T-cell (primary cell): ENCODE measurements at places on chromosomes 5 and 9. TPM values are rescaled to one million over a fixed set of nuclear protein-coding genes. Genes with fewer than 3 reads are reported as not detected.

- no peak overlapping the region for H3K27ac ChIP-seq
- no peaks in the 10 kb centered on the region for H3K27me3 ChIP-seq
- DNase-seq, result no peak
- no peak overlapping the region for H3K4me3 ChIP-seq
Observed at GRCh38 chr5:125367702-125368101, 621.3 kb upstream of the ZNF608 start.

DNA sequence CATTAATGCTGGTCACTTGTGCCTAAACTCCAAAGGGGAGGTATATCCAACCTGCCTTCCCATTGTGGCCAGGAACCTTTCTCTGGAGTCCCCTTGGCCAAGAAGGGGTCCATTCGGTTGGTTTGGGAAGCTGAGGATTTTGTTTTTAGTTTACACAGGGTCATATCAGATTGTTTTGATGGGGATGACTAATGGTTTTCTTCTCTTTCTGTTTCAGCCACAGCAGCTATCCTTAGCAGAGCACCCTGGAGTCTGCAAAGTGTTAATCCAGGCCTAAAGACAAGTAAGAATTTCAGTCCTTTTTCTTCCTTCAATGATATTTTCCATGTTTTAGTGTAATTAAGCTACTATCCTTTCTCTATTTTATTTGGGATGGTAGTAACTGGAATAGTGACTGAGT, 127.8 kb upstream of the CCDC152 start:
- peaks cover 7% of the 10 kb centered on the region for H3K27me3 ChIP-seq
- no peak overlapping the region for H3K27ac ChIP-seq
- H3K4me1 ChIP-seq, result no peaks in the 10 kb centered on the region
- no peak for DNase-seq
- H3K36me3 ChIP-seq, result no peaks in the 10 kb centered on the region

DNA sequence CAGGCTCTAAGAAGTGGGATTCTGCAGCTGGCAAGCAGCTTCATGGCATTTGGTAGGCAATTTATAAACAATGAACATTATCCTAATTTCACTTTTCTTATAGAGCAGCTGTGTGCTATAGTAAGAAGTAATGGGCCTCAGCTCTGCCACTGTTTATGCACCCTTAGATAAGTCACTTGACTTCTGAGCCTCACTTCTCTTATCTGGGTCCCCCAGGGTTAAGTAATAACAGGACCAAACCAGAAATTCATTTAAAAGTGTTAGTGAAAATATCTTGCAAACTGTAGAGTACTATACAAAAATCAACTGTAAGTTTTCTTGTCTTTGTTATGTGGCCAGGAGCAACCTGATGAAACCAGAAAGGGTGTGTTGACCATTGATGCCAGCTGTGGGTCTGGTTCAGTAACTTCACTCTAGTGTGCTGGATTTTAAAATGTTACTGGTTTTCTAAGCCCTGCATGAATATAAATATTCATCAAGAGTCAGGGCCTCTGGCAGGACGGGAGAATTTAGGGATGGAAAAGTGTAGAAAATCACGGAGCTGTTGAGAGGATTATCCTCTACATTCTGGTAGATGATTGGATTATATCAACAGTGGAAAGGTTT, 24.2 kb downstream of the TNFAIP8 start:
- no peak for DNase-seq
- no peak overlapping the region for H3K4me3 ChIP-seq
- H3K36me3 ChIP-seq, result no peaks in the 10 kb centered on the region
- H3K4me1 ChIP-seq, result peaks cover 32% of the 10 kb centered on the region

GRCh38 chr5:169216866-169217265, 84.1 kb downstream of the SLIT3 start:
- no peak overlapping the region for H3K27ac ChIP-seq
- no peaks in the 10 kb centered on the region for H3K4me1 ChIP-seq
- peaks cover 5% of the 10 kb centered on the region for H3K27me3 ChIP-seq
- H3K36me3 ChIP-seq, result no peaks in the 10 kb centered on the region
- H3K4me3 ChIP-seq, result no peak overlapping the region

GRCh38 chr5:142233083-142234032, 91.5 kb downstream of the SPRY4 start:
- H3K27me3 ChIP-seq, result no peaks in the 10 kb centered on the region
- H3K36me3 ChIP-seq, result no peaks in the 10 kb centered on the region
- DNase-seq, result no peak
- no peak overlapping the region for H3K4me3 ChIP-seq

DNA sequence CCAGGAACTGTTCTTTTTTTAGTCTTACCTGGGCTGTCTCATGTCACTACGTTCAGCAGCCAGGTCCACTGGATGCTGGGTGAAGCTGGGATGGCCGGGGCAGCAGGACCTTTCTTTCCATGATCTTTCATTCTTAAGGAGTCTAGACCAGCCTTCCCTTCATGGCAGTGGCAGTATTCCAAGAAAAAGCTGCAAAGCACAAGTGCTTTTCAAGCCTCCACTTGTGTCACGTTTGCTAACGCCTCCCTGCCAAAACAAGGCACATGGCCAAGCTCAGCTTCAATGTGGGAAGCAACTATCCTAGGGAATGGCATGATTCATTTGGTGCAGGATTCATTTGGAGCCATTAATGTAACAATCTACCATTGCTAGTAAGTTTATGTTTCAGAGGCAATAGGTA, 94.8 kb downstream of the RCL1 start:
- DNase-seq, result no peak
- no peaks in the 10 kb centered on the region for H3K36me3 ChIP-seq
- H3K27ac ChIP-seq, result no peak overlapping the region
- no peaks in the 10 kb centered on the region for H3K27me3 ChIP-seq

DNA sequence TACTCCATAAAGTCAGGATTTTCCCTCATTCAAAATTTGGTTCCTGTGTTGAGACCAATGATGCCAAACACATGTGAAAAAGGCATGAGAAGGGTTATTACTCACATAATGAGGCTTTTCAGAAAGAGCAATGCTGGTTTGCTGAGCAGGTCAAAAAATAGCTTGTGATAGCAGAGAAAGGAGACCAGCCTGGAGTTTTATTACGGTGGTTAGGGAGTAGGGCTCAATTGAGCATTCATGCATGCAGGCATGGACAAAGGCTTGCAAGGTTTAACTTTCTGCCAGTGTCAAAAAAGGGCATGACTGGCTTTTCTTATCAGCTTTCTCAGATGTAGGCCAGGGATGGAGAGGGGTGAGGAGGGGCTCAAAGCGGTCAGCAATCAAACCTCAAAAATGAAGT, 628.3 kb downstream of the DNAH5 start:
- H3K4me1 ChIP-seq, result no peaks in the 10 kb centered on the region
- H3K27me3 ChIP-seq, result no peaks in the 10 kb centered on the region
- H3K4me3 ChIP-seq, result no peak overlapping the region
- no peaks in the 10 kb centered on the region for H3K36me3 ChIP-seq
- no peak overlapping the region for H3K27ac ChIP-seq

The MARCHF3 gene
- total RNA-seq, result 7.6 TPM

The IFNB1 gene
- not detected for total RNA-seq

The MYOZ3 gene
- total RNA-seq, result not detected
